Mesenchymal stem cell (in vitro differentiated cells and primary cell): ENCODE measurements at places on chromosomes 5 and 9.

- DNase-seq, result peak; percentile 56
- no peak overlapping the region for H3K4me3 ChIP-seq
- H3K4me1 ChIP-seq, result no peaks in the 10 kb centered on the region
- H3K27ac ChIP-seq, result peak overlapping the region; percentile 30
Measured at GRCh38 chr5:31133488-31133887, 60.0 kb upstream of the CDH6 start.

DNA sequence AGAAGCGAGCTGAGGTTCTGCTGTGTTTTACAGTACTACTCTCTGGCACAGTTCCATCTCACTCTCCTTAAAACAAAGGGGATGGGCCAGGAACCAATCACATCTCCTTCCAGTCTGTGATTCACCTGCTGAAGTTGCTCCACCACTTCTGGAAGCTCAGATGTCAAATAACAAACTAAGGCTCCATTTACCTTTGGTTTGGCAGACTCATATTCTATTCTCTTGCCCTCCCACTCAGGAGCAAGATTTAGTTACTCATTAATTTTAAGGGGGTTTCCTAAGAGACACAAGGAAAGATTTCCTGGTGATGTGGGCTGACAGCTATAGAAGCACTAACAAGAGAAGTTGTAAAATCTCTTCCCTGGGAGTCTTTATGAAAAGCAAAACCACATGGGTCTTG is 37.8 kb upstream of the KIF2A start:
- no peak for DNase-seq
- no peak overlapping the region for H3K4me3 ChIP-seq
- H3K36me3 ChIP-seq, result no peaks in the 10 kb centered on the region
- no peak overlapping the region for H3K27ac ChIP-seq
- H3K27me3 ChIP-seq, result no peaks in the 10 kb centered on the region

DNA sequence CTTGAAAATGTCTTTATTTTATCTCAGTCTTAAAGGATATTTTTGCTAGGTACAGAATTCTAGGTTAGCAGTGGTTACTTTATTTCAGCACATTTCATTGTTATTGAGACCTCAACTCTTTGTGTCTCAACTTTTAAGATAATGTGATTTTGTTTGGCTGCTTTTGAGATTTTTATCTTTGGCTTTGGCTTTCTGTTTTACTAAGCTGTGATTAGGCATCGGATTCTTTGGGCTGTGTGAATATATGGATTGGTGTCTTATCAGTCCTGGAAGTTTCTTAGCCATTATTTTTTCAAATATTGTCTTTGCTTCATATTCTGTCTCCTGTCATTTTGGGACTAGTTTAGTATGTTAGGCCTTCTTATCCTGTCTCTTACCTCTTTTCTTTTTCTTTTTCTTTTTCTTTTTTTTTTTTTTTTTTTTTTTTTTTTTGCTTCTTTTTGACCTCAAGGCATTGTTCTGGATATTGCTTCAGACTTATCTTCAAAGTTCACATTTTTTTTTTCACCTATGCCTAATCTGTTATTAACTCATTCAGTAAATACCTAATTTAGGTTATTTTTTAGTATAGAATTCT is 20.1 kb upstream of the APC start:
- no peak overlapping the region for H3K4me3 ChIP-seq
- no peak overlapping the region for H3K27ac ChIP-seq

- H3K4me1 ChIP-seq, result peaks cover 12% of the 10 kb centered on the region
- H3K36me3 ChIP-seq, result peaks cover 5% of the 10 kb centered on the region
- no peaks in the 10 kb centered on the region for H3K27me3 ChIP-seq
- no peak overlapping the region for H3K4me3 ChIP-seq
- H3K27ac ChIP-seq, result peak overlapping the region; percentile 75
Measured at GRCh38 chr5:138869763-138870500, 5.2 kb downstream of the LRRTM2 start.

DNA sequence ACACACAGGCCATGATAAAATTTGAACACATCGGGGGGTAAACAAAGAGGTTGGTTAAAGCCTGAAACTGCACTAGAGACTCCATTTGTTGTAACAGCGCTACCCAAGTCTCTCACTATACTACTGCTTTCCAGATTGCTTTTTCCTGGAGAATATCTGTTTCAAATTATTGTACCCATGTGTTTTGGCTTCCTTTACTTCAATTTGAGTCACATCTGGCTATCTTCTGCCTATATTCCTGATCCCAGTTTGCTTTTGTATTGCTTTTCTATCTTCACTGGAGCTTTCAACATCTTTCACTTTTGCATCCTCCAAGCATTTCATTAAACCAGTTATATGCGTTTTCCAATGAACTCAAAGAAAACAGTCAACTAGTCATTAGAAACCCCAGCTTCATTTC is 404.7 kb downstream of the MLLT3 start:
- no peaks in the 10 kb centered on the region for H3K36me3 ChIP-seq
- no peaks in the 10 kb centered on the region for H3K4me1 ChIP-seq
- DNase-seq, result no peak
- no peaks in the 10 kb centered on the region for H3K27me3 ChIP-seq

DNA sequence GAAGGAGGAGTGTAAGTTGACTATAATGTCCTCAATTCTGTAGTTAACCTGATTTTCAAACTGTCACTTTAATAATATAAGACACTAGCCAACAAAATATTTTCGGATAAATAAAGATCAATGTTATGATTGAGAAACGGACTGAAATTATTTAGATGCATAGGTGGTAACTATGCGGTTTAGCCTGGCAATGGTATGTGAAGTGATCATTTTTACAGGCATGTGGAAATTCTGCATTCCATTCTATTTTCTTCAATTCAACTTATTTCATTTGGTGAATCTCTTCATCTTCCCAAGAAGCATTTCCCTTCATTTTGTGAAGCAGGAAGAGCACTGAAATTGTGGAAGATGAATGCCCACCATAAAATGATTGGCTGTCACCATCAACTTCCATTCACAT is 1457.5 kb upstream of the CDH9 start:
- H3K27ac ChIP-seq, result no peak overlapping the region
- no peak overlapping the region for H3K4me3 ChIP-seq
- no peaks in the 10 kb centered on the region for H3K36me3 ChIP-seq
- no peaks in the 10 kb centered on the region for H3K4me1 ChIP-seq
- no peak for DNase-seq

DNA sequence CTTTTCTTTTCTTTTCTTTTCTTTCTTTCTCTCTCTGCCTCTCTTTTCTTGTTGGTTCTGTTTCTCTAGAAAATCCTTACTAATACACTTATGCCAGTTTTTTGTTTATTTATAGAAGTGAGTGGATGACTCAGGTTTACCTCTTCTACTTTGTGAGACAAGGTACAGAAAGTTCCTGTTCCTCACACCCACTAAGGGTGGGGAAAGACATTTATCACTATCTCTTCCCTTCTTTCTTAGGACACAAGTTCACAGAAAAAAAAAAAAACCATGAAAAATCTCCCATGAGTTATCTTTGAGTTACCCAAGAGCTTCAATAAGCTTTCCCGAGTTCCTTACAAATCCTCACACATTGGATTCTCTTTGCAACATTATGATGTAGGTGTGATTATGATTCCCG is 60.9 kb upstream of the CD180 start:
- no peak overlapping the region for H3K4me3 ChIP-seq
- no peak for DNase-seq
- H3K4me1 ChIP-seq, result no peaks in the 10 kb centered on the region
- H3K36me3 ChIP-seq, result no peaks in the 10 kb centered on the region
- H3K27ac ChIP-seq, result no peak overlapping the region

GRCh38 chr5:151523335-151523734 is 67.8 kb downstream of the FAT2 start:
- H3K27me3 ChIP-seq, result no peaks in the 10 kb centered on the region
- no peak overlapping the region for H3K4me3 ChIP-seq
- peak; percentile 39 for DNase-seq

DNA sequence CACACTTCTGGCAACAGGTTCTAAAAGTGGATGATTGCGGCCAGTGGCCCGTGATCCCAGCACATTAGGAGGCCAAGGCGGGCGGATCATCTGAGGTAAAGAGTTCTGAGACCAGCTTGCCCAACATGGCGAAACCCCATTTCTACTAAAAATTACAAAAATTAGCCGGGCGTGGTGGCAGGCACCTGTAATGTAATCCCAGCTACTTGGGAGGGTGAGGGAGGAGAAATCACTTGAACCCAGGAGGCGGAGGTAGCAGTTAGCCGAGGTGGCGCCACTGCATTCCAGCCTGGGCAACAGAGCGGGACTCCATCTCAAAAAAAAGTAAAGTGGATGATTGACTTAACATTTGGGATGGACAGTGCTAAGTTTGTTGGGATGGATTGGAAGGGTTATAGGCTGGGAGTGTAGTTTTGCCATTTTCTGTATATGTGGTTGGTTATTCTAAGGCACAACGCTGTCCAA is 3.4 kb downstream of the MATR3 start:
- H3K4me1 ChIP-seq, result peaks cover 14% of the 10 kb centered on the region
- H3K27me3 ChIP-seq, result no peaks in the 10 kb centered on the region
- peaks cover 4% of the 10 kb centered on the region for H3K36me3 ChIP-seq

DNA sequence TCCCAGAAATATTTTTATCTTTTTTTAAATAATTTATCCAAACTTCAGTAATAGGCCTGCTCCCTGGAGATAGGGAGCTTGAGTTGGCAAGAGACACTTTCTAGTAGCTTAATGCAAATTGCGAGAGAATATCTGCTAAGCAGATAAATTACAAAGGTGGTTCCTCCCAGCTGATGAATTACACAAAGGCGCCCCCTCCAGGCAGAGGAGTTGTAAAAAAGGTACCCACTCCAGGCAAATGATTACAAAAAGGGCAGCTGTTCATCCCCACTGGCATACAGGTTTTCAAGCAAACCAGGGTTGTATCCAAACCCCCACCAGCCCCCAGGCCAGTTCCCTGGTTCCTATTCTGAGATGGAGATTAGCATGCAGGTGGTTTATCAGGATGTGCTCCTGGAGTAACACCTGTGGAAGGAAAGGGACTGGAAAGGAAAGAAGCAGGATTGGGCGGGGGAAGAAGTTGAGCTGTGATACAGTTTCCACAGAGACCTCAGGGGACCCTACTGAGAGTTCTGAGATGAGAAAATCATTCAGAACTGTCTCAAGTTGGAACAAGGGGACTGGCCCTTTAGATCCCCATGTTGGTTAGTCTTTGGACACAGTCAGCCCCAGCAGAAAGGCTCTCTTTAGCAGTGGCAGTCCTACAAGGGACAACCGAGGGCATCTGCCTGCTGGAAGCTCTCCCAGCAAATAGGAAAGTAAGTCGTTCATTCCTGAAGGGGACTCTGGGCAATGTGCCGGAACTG is 25.5 kb downstream of the ESM1 start:
- no peak for DNase-seq
- no peak overlapping the region for H3K27ac ChIP-seq
- peaks cover 5% of the 10 kb centered on the region for H3K27me3 ChIP-seq
- no peaks in the 10 kb centered on the region for H3K4me1 ChIP-seq

- peaks cover 2% of the 10 kb centered on the region for H3K4me1 ChIP-seq
- no peak overlapping the region for H3K4me3 ChIP-seq
- H3K27ac ChIP-seq, result no peak overlapping the region
- DNase-seq, result peak; percentile 50
- no peaks in the 10 kb centered on the region for H3K36me3 ChIP-seq
- H3K27me3 ChIP-seq, result peaks cover 85% of the 10 kb centered on the region
Measured at GRCh38 chr9:36873247-36873875, 160.7 kb downstream of the PAX5 start.

- no peak overlapping the region for H3K27ac ChIP-seq
- H3K27me3 ChIP-seq, result no peaks in the 10 kb centered on the region
- peaks cover 34% of the 10 kb centered on the region for H3K36me3 ChIP-seq
Measured at GRCh38 chr9:126397056-126397455, 70.4 kb downstream of the MVB12B start.

GRCh38 chr5:87541033-87541432 is 128.3 kb upstream of the CCNH start:
- H3K36me3 ChIP-seq, result no peaks in the 10 kb centered on the region
- peak; percentile 24 for DNase-seq
- H3K4me1 ChIP-seq, result no peaks in the 10 kb centered on the region
- H3K27me3 ChIP-seq, result no peaks in the 10 kb centered on the region
- H3K27ac ChIP-seq, result no peak overlapping the region

- peaks cover 7% of the 10 kb centered on the region for H3K4me1 ChIP-seq
- no peak for DNase-seq
- no peak overlapping the region for H3K4me3 ChIP-seq
- H3K27ac ChIP-seq, result no peak overlapping the region
- no peaks in the 10 kb centered on the region for H3K27me3 ChIP-seq
Measured at GRCh38 chr9:127346584-127346983, 50.4 kb upstream of the SLC2A8 start.

DNA sequence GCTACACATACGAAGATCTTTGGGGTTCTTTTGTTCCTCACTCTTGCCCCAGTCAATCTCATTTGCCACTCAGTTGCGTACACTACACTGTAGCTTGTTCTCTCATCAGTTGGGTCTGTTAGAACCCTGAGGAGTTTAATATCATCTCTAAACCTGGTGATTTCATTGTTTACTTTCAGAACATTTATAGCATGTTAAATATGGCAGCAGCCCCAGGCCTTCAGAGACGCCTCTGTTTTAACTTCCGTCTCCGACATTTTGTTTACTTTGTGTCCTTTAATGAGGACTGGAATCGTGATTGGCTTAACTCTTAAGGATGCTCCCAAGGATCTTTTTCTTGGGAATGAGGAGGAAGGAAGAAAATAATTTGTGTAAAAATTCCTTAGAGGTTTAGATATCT is 510.1 kb downstream of the NR2F1-AS1 start:
- no peaks in the 10 kb centered on the region for H3K36me3 ChIP-seq
- H3K27me3 ChIP-seq, result no peaks in the 10 kb centered on the region
- no peak overlapping the region for H3K27ac ChIP-seq
- no peaks in the 10 kb centered on the region for H3K4me1 ChIP-seq
- no peak overlapping the region for H3K4me3 ChIP-seq

DNA sequence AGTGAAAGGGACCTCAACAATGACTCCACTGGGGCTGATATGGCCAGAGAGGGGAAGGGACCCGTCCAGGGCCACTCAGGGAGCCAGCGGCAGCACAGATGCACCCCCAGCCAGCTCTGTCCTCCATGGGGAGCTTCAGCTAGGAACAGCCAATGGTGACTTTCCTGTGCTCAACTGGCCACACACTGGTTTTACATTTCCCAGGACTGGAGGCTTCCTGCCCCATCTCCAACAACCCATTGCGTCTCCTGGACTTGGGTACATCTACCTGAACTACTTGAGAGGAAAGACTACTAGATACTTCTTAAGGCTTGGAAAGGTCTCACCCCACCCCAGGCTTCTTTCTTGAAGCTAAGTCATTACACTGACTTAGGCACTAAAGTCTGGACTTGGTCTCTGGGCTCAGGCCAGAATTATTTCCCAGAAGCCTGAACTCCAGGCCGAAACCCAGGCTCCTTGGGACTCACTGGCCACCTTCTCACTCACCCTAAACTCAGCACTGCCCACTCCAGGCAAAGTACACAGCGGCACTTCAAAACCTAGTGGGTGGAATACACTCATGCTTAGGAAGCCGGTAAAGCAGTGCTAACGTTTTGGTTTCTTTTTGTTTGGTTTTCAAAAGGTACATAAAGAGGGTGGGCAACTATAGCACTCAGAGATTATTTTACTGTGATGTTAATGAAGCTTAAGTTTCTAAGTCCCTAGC is 1.5 kb downstream of the IGFBPL1 start:
- DNase-seq, result no peak
- peaks cover 68% of the 10 kb centered on the region for H3K27me3 ChIP-seq
- no peaks in the 10 kb centered on the region for H3K36me3 ChIP-seq
- H3K4me1 ChIP-seq, result peaks cover 14% of the 10 kb centered on the region
